ENCODE measurements at places on chromosomes 5 and 9. TPM values are rescaled to one million over a fixed set of nuclear protein-coding genes. Genes with fewer than 3 reads are reported as not detected.

DNA sequence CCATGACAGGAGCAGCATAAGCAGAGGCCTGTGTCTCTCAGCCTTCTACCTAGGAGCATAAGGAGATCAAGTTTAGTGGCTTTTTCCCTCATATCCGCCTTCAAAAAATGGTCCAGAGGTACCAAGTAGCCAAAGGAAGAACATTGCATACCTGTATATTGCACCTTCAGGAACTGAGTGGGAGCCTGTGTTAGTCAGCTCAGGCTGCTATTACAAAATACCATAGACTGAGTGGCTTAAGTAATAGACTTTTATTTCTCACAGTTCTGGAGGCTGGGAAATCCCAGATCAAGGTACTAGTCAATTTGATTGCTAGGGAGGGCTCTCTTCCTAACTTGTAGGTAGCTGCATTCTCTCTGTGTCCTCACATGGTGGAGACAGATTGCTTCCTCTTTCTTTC, 597.4 kb upstream of the PTGER4 start:
- no peak for DNase-seq

- no peak for DNase-seq
These were observed 151.2 kb downstream of the ZDHHC21 start for GRCh38 chr9:14542071-14542470.

GRCh38 chr9:81823672-81824554, 104.3 kb upstream of the SPATA31D4 start:
- no peak for DNase-seq

- DNase-seq, result no peak
These were observed 346.5 kb downstream of the SPOCK1 start for GRCh38 chr5:137152616-137153015.

DNA sequence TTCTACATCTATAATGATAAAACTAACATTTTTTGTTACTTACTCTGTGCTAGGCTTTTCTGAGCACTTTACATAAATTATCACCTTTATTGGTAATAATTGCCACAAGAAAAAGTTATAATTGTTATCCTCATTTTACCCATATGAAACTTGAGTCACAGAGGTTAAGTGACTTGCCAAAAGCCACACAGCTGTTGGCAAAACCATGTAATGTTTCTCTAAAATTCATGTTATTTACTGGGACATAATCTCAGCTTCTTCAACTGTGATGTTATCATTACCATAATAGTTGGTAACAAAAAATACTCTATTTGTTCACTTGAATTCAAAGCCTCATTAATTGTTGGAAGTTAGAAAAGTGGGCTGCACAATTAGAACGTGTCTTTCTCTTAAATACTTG, 437.3 kb downstream of the BRINP1 start:
- no peak for DNase-seq

DNA sequence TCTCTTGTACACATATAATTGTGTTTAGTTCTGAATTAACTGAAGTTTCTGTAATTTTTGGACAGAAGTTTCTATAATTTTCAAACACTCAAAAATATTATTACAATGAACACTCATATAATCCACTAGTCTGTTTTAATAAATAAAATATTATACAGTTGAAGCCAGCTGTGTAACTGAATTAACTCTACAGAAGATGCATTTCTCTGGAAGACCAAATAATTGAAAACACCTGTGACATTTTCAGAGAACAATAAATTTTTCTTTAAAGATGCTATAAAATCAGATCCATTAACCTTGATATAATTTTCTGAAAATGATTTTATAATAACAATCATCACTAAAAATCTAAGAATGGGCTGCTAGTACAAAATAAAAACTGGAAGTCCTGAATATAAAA, 14.7 kb downstream of the NADK2 start:
- DNase-seq, result no peak

- DNase-seq, result no peak
These were observed 11.4 kb downstream of the YTHDC2 start for GRCh38 chr5:113524927-113525326.

DNA sequence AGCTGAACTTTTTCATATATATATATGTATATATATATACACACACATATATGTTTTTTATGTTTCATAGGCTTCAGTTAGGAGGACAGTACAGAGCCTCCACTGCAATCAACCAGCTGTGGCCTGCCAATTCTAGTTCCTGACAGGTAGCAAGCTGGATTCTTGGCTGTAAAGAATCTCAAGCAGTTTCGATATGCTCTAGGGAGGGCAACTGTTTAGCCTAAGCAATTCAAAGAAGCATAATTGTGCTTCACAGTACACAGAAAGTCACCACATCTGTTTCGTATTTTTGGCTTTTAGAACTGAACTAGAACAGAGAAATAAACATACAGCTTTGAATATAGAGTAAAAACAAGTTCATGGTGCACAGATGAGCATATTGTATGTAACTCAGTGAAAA, 152.4 kb upstream of the ARRDC3 start:
- no peak for DNase-seq

GRCh38 chr5:111232311-111233051, 8.3 kb downstream of the CAMK4 start:
- no peak for DNase-seq

DNA sequence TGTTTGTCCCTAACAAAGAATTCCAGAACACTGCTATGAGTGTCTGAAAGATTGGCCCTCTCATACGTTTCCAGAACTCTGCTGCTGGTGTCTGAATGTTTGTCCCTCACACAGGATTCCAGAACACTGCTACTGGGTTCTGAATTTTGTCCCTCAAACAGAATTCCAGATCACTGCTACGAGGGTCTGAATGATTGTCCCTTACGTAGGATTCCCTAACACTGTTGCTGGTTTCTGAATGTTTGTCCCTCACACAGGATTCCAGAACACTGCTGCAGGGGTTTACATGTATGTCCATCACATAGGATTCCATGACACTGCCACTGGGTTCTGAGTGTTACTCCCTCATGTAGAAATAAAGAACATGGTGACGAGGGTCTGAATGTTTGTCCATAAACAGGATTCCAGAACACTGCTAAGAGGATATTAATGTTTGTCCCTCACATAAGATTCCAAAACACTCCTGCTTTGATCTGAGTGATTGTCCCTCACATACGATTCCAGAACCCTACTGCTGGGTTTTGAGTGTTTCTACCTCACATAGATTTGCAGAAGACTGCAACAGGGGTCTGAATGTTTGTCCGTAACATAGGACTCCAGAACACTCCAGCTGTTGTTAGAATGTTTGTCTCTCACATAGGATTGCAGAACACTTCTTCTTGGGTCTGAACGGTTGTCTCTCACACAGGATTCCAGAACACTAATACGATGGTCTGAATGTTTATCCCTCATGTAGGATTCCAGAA, 214.4 kb downstream of the FOXD4L6 start:
- peak; percentile 6 for DNase-seq

DNA sequence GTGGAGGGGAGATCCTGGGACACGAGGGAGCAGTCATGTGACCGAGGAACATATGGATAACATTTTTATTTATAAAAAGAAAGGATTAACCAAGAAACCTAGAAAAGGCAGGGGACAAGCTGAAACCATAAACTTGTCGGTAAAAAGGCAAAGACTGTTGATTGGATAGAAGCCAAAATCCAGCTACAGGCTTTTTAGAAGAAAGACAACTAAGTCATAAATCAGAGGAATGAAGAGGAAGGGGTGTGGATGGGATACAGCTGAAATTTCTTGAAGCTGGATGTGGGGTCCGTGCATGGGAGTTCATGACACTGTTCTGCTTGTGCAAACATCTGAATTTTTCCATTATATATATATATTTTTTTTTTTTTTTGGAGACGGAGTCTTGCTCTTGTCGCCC, 110.7 kb upstream of the PHYKPL start:
- no peak for DNase-seq

DNA sequence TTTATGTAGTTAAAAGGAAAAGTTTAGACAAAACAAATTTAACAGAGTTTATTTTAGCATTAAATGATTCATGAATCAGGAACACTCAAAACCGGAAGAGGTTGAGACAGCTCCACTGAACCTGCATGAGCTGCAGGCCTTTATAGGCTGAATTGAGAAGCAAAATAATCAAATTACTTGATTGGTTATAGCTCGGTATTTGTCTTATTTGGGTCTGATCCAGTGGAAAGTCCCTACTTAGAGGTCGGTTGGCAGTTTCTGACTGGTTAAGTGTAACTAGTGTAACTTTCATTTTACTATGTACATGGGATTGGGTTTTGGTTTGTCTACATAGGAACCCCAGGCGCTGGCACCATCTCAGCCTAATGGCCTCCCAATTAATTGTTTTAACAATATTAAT, 74.1 kb upstream of the PIK3R1 start:
- DNase-seq, result peak; percentile 6

GRCh38 chr5:69265931-69266330, 31.2 kb downstream of the CDK7 start:
- no peak for DNase-seq

DNA sequence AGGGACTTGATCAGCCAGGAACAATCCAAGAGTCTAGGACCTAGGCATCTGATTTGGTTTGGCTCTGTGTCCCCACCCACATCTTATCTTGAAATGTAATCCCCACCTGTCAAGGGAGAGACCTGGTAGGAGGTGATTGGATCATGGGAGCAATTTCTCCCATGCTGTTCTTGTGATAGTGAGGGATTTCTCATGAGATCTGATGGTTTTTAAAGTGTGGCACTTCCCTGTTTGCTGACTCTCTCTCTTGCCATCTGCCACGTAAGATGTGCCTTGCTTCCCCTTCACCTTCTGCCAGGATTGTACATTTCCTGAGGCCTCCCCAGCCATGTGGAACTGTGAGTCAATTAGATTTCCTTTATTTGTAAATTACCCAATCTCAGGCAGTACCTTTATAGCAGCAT, 201.7 kb upstream of the ACTBL2 start:
- DNase-seq, result no peak

DNA sequence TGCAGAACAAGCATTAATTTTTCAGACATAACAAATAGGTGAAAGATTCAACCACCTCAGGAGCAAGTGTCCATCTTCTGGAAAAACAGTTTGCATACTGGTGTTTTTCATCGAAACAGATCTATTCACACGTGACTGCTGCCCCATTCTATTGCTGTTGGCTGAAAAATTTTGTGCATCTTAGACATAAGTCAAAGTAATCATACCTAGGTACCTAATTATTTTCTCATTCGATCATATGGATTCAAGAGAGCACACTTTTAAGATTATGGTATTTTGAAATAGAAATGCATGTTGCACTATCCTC, 72.9 kb upstream of the CDH6 start:
- no peak for DNase-seq

IL31RA gene
- 7.6 TPM for total RNA-seq

GDA gene
- 4.4 TPM for total RNA-seq

TAF11L2 gene
- total RNA-seq, result not detected

GFPT2 gene
- total RNA-seq, result 18.8 TPM
